ELF-1 (cell line): ENCODE measurements at places on chromosomes 6 and 20.

DNA sequence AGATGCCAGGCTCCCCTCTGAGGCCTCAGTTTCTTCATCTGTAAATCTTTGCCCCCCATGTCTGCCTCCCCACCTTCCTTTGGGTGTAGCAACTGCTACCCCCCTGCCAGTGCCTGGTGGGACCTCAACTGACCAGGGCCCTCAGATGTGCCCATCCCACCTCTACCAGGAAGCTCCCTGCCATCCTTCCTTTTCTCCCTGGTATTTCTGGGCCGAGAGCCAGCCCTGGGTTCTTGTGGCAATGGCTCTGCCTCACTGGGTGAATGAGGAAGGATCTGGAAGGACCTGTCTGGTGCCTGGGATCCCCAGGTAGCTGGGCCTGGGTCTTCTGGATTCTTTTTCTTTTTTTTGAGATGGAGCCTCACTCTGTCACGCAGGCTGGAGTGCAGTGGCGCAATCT, 141.1 kb upstream of the RNF24 start:
- DNase-seq, result no peak

DNA sequence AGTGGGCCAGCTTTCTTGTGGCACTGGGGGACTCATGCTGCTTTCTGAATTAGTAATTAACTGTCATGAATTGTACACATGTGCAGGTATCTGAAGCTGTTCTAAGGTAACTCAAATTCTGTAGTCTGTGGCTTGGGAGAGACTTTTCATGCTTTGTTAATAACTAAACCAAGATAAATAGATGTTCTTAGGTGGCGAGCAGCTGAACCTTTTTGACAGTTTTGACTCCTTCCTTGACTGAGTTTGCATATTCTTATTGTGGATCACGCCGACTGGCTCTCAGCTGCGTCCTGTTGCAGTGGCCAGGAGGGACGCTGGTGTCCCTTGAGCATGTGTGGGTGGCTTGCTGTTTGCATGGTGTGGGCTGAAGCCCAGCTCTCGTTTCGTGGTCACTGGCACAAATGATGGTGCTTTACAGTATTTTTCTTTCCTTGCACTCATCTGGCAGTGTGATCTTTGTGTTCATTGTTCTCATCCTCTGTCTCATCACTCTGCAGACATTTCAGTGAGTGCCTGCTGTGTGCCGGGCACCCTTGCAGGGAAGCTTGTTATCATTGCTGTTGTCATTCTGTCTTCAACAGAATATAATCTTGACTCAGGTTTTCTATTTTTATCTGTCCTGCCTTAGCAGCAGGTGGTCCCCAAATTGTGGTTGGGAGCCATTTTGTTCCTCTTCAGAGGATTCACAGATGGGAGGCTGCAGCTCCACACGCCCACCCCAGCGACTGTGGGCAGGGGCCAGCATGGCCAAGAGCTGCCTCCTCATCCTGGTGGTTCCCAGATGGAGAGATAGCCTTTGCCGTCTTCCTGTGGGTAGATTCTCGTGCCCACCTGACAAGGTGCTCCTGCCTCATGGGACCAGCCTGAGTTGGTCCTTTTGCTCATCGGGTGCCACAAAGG, 39.6 kb downstream of the DUSP22 start:
- no peak for DNase-seq

GRCh38 chr20:25579081-25579770, 6.1 kb downstream of the NINL start:
- DNase-seq, result no peak

- DNase-seq, result no peak
Measured at GRCh38 chr6:125798734-125799508, 8.2 kb downstream of the NCOA7 start.

DNA sequence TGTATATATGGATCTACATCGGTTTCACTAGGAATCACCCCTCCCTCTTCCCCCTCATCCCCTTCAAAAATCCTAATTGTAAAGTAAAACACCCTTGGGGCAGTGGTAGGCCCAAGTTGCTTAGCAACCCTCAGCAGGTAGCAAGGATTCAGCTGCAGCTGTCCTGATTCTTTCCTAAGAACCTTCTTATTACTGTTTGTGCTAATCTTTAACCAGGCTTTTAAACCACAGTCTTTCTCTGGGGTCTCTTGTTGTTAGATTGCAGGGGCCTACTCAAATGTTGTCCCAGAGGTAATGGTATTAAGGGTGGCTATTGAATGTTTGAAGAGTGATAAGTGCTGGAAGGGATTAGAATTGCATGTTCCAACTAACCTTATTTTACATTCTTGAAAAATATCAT, 46.4 kb downstream of the PRL start:
- DNase-seq, result peak; percentile 65

DNA sequence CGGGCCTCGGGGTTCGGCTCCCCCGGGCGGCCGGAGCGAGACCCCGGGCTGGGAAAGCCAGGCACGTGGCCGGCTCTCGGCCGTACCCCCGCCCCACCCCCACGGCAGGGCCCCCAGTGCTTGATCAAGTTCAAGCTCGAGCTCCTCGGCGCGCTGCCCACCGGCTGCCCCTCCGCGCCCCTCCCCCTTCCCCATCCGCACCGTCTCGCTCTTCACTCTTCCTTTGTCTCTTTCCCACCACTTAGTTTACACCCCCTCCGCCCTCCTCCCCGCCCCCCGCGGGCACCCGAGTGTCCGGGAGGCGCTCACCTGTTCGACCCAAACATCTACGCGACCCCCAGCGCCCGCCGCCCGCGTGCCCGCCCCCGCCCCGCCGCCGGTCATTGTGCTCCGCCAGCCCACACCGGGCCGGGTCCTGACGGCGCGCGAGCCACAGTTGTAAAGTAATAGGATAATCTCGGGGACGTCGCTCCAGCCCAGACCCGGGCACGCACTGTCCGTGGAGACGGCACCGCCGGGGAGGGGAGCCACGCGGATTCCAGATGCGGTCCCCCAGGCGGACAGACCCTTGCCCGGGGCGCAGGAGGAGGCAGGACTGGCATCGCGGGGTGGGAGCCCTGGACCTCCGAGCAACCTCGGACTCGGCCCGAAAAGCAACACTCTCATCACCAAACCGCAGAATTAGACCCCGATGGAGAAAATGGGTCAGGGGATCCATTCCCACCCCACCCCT, 100.7 kb downstream of the NOL4L start:
- peak; percentile 37 for DNase-seq

DNA sequence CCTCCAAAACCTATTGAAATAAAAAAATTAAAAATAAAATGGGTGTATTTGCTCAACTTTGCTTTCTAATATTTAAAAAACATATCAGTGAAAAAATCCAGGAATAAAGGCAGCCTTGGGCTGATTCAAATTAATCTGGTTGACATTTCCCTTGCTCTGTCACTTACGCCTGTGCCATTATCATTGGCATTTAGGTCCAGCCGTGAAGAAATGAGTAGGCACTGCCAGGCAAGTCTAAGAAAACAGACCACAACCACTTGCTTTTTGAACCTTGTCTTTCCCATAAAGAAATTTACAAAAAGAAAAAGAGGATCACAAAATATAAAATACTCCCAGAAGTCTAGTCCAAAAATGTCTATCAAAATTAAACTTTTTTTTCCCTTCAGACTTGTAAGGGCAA, 59.2 kb upstream of the HBS1L start:
- DNase-seq, result no peak

DNA sequence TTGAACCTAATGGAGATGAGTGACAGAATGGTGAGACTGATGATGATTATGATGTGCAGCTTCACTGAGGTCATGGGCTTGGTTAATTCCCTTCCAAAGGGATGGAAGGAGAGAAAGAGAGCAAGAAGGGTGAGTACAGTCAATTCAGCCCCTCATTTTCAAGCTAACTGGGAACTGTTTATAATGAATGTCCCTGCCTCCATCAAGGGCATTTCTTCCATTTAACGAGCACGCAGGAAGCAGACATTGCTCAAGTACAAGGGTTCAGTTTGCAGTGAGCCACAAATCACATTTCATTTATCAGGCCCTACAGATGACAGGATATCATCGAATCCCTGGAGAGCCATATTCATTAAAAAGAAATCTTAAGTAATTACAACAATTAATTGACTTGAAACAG, 158.3 kb upstream of the EEF1E1 start:
- DNase-seq, result no peak

GRCh38 chr6:28757429-28758045, 166.2 kb downstream of the TRIM27 start:
- peak; percentile 94 for DNase-seq

DNA sequence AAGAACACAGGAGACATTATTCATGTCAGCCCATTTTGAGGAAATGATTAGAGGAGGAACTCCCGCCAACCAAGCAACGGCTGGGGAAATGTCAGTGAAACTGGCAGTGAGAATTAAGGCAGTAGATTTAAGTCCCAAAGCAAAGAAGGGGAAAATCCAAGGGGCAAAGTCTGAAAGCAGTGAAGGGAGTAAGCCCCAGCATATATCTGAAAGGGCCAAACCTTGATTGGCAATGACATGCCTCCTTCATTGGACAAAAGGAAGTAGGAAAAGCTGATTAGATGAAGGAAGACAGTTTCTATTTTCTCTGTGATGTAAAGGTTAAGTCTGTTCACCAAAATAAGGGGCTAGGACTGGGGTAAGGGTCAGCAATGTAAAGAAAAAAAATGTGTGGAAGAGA, 190.3 kb downstream of the RNF144B start:
- DNase-seq, result no peak

DNA sequence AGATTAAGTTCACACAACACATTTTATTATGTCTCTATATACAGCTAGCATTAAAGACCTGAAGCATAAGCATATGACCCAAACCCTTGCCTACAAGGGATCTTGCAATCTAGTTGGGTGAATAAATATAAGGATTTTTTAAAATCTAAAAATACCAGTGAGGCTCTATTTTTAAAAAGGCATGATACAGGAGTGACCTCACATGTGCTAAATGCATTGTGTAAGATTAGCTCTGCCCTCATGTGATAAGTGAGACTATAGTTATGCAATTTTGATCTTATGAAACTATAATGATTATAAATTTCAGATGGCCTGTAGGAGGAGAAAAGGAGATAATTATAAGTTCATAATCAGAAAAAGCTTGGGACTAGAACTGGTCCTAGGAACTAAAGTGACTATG, 451.0 kb upstream of the MAN1A1 start:
- no peak for DNase-seq
